ENCODE measurements at places on chromosomes 5 and 9.

DNA sequence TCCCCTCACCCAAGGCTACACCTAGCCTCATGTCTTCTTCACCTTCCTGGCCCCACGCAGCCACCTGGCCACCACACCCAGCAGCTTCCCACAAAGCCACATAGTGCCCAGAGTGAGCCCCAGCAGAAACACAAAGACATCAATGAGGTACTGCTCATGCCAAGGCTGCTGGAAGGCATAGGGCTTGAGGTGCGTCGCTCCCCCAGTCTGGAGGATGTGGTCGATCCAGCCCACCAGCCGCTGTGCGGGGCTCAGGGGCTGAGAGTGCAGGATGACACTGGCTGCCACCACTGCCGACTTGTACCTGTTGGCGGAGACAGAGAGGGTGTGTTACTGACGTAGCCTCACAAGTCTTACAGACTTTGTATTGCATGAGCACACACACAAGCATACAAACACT lies 15.8 kb upstream of the CAPSL start:
- peak; percentile 47 for DNase-seq

GRCh38 chr9:125428902-125429467 lies 167.4 kb downstream of the GAPVD1 start:
- no peak for DNase-seq

DNA sequence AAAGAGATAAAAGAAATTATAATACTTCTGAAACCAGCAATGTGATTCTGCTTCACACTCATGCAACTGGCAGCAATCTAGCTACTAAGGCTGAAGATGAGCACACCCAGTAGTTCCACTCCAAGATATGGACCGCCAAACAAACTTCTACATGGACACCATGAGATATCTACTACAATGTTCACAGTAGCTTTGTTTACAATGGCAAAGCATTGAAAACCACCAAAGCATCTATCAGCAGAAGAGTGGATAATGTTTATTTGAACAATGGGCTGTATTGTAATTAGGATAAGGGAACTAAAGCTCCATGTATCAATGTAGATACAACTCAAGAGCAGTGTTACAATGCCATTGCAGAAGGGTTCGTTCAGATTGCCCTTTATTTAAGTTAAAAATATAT lies 91.2 kb upstream of the ERBIN start:
- no peak for DNase-seq

GRCh38 chr5:103497781-103498180 lies 64.8 kb downstream of the NUDT12 start:
- no peak for DNase-seq

GRCh38 chr5:79236970-79237739 lies 1.2 kb downstream of the JMY start:
- DNase-seq: peak; percentile 58

DNA sequence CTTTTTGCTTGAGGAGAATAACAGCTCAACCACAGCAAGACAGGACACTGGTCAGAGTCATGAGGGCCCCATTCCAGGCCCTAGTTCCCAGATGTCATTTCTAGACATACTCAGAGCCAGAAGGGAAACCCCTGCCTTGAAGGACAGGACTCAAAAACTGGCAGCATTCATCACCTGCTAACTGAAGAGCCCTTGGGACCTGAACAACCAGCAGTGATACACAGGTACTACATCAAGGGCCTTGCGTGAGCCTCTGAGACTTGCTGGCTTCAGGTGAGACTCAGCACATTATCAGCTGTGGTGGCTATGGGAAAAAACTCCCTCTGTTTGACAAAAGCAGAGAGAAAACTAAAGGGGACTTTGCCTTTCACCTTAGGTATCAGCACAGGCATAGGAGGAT lies 22.6 kb downstream of the TMEM267 start:
- DNase-seq: no peak

DNA sequence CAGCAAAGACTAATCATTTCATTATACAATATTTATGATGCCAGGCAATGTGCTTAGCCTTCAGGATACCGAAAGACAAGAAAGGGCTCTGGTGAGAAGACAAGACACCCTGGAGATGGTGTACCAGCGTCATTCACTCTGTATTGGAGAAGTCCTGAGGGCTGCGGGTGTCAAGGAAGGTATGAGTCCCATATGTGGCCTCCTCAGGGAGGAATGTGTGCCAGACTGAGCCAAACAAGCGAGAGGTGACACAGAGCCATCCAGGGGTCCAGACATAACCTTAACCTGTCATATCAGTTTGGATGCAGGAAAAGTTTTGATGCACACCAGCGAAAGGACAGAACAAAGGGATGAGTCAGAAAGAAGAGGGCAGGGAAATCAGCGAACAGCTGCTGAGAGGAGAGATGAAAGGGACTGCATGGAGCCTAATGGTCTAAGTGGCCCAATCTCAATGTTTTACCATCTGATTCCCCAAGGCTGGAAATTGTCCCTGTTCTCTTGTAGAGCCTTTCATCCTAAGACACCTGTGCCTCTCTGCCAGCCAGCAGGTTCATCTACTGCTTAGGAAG lies 38.9 kb downstream of the ADRA1B start:
- DNase-seq: no peak

DNA sequence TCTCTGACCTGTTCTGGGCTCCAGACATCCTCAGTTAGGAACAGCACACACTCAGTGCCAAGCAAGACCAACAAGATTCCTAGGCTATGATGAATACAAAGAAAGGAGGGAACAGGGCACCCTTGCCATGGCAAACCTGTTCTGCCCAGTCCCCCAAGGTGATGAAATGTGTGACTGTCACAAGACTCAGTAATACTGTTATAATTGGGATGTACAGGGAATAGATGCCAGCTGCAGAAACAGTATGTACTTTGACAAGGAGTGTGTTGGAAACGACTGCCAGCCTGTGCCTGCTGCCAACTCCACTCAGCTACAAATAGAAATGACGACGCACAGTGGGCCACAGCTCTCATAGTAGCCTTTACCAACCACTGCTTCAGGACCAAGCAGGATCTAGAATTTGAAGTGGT lies 453.0 kb downstream of the EFNA5 start:
- no peak for DNase-seq

- DNase-seq: no peak
Observed at GRCh38 chr9:93954434-93955061, 607 bp downstream of the BARX1 start.

DNA sequence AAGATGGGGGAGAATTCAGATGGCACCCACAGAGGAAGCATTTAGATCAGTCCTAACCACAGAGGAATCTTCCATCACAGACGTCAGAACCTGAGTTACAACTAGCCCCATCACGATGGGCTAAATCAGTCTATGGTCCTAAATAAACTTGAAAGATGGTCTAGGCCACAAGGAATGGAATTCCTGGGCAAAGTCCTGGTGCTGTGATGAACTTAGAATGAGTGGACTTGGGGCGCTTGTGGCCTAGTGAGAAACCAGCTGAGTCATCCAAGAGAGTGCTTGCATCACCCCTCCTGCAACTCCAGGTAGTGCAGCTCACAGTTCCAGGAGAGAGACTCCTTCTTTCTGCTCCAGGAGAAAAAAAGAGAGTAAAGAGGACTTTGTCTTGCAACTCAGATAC lies 722.9 kb upstream of the RGMB start:
- no peak for DNase-seq

DNA sequence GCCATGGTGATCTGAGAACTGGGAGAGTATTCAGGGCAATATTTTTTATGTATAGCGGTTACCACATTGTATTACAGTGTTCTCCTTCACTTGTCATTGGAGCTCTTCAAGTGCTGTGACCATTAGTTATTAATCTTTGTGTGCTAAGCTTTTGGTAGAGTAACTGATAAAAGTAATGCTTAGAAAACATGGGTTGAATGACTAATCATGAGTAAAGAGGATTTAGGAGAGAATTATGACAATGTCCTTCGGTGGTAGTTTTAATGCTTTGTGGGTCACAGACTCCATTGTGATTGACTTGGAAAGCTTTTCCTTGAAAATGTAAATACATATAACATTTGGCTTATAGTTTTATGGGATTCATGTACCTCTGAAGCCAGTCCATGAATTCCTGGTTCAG lies 21.4 kb downstream of the TGFBR1 start:
- DNase-seq: no peak

Measured in activated CD8-positive, alpha-beta T cell treated with anti-CD3 and anti-CD28 coated beads for 36 hours (primary cell).